ENCODE measurements at places on chromosomes 6 and 20.

DNA sequence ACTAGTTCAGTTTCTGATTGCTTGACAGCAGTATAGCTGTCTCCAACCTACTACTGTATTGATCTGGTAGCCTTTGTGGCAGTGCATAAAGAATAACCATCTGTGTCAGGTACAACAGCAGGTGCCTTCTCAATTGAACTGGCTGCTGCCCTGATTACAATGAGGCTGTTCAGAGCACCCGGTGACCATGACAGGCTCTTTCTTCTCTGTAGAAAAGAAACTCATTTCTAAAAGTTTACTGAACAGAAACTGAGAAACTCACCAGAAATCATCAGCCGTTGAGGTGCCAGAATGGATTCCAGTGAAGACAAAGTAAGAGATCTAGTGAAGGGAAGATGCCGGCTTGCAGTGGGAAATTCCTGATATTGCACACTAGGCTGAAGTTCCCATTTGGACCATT is 954.4 kb downstream of the PHF3 start:
- no peak for DNase-seq

- no peak for DNase-seq
Observed at GRCh38 chr6:95545226-95545625, 32.1 kb upstream of the MANEA start.

GRCh38 chr20:50826121-50826520 is 31.3 kb downstream of the BCAS4 start:
- no peak for DNase-seq

GRCh38 chr20:25987073-25987927 is 290.6 kb upstream of the ZNF337 start:
- peak; percentile 23 for DNase-seq

- no peak for DNase-seq
Observed at GRCh38 chr6:163708466-163708865, 293.9 kb downstream of the QKI start.

GRCh38 chr20:47320990-47321805 is 35.3 kb downstream of the ZMYND8 start:
- no peak for DNase-seq

DNA sequence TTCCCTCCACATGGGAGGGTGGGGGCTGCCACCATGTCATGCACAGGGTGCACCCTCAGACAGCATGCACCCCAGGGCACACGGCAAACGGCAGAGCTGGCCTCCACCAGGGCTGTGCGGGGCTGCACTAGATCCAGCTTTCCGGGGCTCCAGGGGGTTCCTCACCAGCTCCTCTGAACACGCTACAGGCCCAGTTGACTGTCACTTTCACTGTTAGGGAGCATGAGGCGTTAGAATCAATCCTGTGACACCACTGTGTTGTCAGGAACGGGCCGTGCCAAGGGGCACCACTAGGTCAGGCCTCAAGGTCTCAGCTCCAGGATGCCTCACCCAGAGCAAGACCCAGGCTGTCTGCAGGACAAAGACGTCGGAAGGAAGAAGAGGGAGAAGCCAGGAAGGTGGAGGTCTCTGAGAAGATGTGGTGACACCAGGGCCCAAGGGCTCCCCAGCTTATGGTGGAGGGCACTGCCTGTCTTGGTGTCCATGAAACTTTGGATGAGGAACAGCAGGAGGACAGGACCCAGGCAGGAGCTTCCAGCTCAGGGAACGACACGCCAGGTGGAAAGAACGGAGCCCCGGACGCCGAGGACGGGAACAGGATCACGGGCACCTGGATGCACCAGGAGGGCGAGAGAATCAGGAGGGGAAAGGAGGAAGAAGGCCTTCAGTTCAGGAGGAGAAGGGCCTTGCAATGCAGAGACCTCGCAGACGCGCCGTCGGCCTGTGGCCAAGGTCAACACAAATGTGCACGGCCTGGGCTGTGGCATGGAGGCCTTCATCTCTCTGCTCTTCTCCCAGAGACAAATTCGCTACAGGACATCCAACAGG is 49.5 kb downstream of the YTHDF1 start:
- no peak for DNase-seq

- no peak for DNase-seq
Observed at GRCh38 chr6:35011096-35012041, 122.3 kb downstream of the ANKS1A start.

GRCh38 chr20:57385940-57386339 is 5.3 kb upstream of the RBM38 start:
- DNase-seq, result no peak

DNA sequence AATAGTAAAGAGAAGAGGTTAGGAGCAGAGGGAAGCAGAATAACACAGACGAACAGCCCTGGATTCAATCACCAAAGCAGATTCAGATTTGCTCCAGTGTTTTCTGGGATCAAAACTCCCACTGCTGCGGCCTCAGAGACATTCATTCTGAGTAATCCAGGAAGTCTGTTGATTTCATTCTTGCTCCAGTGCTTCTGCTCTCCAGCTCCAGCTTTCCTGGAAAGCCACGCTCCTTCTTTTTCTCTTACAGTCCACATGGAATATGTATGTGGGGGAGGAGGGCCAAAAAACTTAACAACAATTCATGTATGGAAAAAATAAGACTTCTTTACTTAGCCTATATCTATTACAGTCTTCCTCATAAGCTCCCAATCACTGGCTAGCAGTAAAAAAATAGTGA is 26.4 kb upstream of the UST start:
- no peak for DNase-seq

- no peak for DNase-seq
Observed at GRCh38 chr6:7269816-7270215, 43.2 kb downstream of the SSR1 start.

- no peak for DNase-seq
Observed at GRCh38 chr6:105997482-105997881, 88.7 kb upstream of the PRDM1 start.

GRCh38 chr6:79719248-79719960 is 88.3 kb downstream of the SH3BGRL2 start:
- DNase-seq, result no peak

- DNase-seq, result no peak
Observed at GRCh38 chr20:32637311-32637710, 36.4 kb downstream of the C20orf203 start.

DNA sequence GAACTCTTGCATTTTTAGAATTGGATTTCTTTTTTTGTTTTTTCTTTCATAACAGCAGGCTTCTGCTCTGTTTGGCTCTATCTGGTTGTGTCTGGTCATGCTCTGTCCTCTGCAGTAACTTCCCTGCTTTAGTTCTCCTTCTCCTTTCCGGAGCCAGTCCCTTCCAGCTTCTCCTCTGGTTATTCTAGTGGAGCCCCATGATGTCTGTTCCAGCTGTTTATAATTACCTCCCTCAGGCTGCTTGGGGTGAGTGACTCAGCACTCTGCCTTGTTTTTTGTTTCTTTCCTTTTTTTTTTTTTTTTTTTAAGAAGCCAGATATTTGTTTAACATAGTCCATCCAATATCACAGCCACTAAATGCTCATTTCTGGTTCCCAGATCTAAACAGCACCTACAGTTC is 409.6 kb downstream of the MAFB start:
- DNase-seq, result no peak

GRCh38 chr6:72216222-72217068 is 330.1 kb downstream of the RIMS1 start:
- no peak for DNase-seq

Measured in HS-27A (cell line).